AG08396 (cell line): ENCODE measurements at places on chromosomes 6 and 20.

GRCh38 chr6:166989427-166990032 is 9.7 kb upstream of the CEP43 start:
- peak; percentile 42 for DNase-seq

GRCh38 chr6:125117818-125118217 is 35.8 kb upstream of the TPD52L1 start:
- no peak for DNase-seq

GRCh38 chr6:12160326-12160725 is 129.8 kb upstream of the EDN1 start:
- DNase-seq: no peak

DNA sequence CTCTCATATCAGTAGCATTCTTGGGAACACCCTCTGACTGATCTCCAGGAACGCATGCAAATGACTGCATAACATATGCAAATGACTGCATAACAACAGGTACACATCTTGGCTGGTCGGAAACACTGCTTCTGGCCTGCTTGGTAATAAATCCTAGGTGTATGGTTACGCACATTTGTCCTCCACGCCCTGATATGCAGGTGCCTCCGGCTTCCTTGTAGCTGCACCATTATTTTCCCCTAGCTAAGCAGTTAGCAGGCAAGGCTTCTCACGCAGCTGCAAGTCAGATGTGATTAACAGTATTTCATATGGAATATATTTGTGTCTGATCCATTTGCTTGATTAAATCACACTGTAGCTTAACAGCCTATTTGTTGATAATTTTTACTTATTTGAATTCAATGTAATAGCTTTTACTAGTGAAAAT is 5.9 kb downstream of the RPS6KA2 start:
- no peak for DNase-seq

GRCh38 chr6:32974016-32974333 is 5.6 kb downstream of the BRD2 start:
- peak; percentile 59 for DNase-seq

DNA sequence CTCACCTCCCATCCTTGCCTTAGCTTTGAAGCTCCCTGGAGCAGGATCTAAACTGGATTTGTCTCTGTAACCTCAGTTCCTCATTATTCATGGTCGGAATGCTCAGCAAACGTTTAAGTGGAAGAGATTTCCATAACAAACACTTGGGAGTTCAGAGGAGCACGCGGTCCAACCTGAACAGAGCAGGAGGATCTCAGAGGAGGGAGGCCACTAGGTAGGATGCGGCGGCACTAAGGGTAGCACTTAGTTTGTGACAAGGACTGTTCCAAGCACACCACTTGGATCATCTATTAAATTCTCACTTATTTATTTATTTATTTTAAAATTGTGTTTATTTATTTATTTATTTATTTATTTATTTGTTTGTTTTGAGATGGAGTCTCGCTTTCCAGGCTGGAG is 13.3 kb upstream of the CCN5 start:
- DNase-seq: no peak

DNA sequence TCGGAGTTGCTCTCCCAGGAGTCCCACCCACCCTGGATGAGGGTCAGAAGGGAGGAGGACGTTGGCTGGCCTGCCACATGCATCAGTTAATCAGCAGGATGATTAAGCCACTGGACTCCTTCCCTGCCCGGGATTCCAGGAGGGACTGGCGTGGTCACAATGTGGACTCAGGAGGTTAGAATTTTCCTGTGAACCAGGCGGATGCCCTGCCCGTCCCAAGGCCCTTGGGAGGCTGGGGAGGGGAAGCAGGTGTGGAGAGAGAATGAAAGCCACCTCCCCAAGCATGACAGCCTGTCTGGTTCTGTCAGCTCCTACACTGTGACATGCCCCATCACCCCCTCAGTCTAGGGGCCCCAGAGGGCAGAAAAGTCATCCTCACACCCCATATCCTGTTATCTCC is 11.6 kb upstream of the ITPR3 start:
- DNase-seq: peak; percentile 81

- DNase-seq: no peak
Measured at GRCh38 chr20:21554985-21555384, 41.1 kb upstream of the NKX2-2 start.

DNA sequence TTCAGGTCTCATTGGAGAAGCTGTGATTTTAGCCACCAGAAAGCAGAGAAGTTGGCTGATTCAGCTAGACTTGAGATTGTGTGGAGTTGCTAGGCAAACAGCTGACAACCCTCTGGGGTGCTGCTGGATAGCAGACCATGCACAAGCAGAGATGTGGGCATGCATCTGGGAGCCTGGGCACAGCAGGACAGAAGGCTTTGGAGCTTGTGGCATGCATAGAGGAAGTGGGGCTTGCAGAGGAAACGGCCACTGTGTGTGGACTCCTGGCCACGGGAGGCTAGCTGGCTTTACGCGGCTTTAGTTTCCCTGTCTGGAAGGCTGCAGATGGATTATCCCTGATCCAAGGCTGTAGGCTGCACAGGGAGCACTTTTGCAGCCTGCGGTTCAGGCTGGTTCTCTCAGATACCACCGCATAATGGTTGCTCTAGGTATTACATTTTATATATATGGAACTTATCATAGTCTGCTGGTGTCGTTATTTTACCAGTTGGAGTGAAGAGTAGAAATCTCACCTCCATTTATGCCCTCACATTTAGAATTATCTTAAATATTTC is 10.4 kb downstream of the ZNF831 start:
- no peak for DNase-seq

- no peak for DNase-seq
Measured at GRCh38 chr6:155077784-155078183, 82.7 kb downstream of the TIAM2 start.

GRCh38 chr6:106979435-106979884 is 4.9 kb upstream of the CD24 start:
- DNase-seq: peak; percentile 85

DNA sequence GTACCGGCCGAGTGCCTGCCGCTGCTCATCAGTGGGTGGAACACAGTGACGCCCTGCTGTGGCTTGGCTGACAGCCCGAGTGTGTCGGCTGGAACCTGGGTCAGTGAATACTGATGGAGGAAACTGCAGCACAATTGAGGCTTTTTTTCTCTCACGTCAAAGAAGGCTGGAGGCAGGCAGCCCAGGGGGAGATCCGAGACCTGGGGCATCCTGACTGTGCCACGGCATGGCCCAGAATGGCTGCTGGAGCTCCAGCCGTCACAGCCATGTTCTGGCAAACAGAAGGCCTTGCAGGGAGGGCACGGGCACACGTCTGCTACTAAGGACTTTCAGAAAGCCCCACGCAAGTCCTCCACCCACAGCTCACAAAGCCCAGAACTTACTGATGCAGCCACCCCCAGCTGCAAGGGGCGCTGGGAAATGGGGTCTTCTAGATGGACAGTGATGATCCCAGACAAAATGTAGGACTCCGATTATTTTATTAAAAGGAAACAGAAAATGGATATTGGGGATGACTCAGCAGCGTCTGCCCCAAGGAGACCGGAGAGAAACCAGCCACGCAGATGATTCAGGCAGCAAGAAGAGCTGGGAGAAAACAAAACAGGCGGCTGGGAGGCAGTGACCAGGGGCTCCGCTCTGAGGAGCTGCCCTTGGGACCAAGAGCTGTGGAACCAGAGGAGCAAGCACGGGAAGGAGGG is 140.0 kb downstream of the TAF4 start:
- DNase-seq: peak; percentile 66

- DNase-seq: peak; percentile 31
Measured at GRCh38 chr6:53095716-53096115, 30.5 kb downstream of the FBXO9 start.

DNA sequence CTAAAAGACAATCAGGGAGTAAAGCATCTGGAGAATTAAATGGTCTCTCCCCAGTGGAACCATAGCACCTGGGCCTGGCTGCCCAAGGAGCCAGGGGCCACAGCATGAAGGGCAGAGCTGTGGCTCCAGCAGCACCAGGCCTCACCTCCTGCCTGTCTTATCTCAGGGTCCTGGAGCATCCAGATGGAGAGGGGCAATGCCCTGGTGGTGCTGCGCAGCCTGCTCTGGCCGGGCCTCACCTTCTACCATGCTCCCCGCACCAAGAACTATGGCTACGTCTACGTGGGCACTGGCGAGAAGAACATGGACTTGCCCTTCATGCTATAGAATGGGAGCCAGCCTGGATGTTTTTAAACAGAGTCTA is 17.0 kb downstream of the MRPS18A start:
- no peak for DNase-seq

GRCh38 chr6:20846602-20847028 is 312.4 kb downstream of the CDKAL1 start:
- no peak for DNase-seq

DNA sequence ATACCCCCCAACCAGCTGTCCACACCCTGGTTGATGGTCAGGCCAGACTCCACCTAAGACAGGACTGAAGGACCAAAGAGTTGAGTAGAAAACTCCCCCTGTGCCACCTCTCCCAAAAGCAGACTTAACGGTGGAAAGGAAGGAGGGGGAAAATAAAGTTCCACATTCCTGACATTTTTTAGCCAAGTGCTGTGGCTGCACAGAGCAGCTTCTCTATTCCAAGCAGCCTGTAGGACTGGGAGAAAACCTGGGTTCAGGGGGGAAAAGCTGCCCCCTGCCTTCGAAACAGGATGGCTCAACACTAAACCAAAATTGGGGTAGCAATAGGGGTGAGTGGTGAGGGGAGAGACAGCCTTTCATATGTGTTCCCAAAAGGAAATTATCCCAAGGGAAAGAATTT is 3.6 kb downstream of the TRAM2 start:
- no peak for DNase-seq

DNA sequence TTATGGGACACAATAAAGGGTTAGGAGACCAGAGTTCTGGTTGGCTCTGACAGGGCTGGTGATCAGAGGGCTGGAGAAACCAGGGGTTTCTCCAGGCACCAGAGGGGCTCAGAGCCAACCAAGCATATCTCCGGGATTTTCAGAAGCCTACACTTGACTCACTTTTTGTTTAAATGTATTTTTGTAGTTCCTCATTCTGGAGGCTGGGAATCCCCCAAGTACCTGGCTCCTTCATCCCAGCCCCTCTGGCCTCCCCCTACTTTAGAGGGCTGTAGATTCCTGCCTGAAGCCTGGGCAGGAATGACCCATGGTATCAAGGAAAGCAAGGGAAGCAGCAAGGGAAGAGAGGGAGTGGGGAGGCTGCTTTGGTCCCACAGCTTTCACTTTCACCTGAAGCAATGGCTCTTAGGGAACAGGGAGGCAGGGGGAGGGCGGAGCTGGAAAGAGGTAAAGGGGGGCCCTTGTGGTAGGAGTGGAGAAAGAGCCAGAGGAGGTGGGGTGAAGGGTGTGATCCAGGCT is 973 bp downstream of the CD40 start:
- no peak for DNase-seq

DNA sequence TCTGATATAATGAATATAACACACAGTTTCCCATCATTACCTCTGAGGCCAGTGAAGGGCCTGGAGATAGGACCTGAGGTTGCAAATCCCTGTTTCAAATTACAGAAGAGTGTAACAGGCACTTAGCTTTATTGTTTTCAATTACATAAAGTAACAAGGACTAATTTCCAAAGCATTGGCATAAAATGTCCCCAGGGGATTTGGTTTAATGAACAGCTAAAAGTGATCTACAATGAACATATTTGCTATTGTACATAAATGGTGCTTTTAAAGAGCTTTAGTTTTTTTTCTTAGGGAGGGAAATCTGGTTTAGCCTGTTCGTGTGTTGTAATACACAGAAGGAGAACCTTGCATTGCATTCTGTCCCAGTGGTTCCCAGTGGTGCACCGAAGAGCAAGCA is 54.4 kb downstream of the HMGN3 start:
- DNase-seq: no peak

DNA sequence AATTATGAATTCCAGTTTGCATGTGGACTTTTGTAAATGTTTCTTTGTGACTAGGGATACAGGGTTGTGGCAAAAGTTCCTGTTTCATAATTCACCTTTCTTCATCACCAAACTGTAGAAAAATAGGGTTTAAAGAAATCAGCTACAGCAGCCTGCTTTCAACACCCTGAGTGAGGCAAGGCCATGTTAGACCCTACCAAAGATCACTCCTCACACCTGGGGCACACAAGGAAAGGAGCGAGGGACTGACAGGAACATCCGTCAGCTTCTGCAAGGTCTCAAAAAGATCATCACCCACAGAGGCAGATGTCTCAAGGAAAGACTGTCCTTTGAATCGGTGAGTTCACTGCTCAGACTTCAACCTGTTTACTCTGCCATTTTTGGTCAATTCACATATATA is 10.5 kb upstream of the STX11 start:
- no peak for DNase-seq

- DNase-seq: peak; percentile 16
Measured at GRCh38 chr6:143772116-143773086, 70.7 kb upstream of the LTV1 start.

GRCh38 chr20:2130062-2130591 is 28.5 kb downstream of the STK35 start:
- no peak for DNase-seq

GRCh38 chr6:70129341-70129740 is 173.5 kb downstream of the COL9A1 start:
- DNase-seq: no peak

- no peak for DNase-seq
Measured at GRCh38 chr6:90035047-90035723, 140.9 kb downstream of the GJA10 start.

GRCh38 chr20:46588532-46589511 is 38.4 kb upstream of the OCSTAMP start:
- DNase-seq: no peak

- DNase-seq: peak; percentile 81
Measured at GRCh38 chr6:166275714-166276166, 32.5 kb downstream of the PRR18 start.
